ENCODE measurements at places on chromosomes 16 and 17. TPM values are rescaled to one million over a fixed set of nuclear protein-coding genes. Genes with fewer than 3 reads are reported as not detected.

The CCL2 gene
- polyA plus RNA-seq, result 55.6 TPM

The GSDMA gene
- polyA plus RNA-seq, result 0.57 TPM

The EXOC3L1 gene
- polyA plus RNA-seq, result 11.4 TPM

The ZNF423 gene
- polyA plus RNA-seq, result 25.3 TPM

The PLLP gene
- 7.7 TPM for polyA plus RNA-seq

The IL34 gene
- polyA plus RNA-seq, result 0.47 TPM

The HOXB4 gene
- 11.7 TPM for polyA plus RNA-seq

Data from left lung (tissue), 14 donors.